Activated T-helper 1 cell treated with anti-CD3 and anti-CD28 coated beads, Interleukin-2, amount 50 U/mL, for 16 hours (primary cell): ENCODE measurements at places on chromosomes 1 and 21.

DNA sequence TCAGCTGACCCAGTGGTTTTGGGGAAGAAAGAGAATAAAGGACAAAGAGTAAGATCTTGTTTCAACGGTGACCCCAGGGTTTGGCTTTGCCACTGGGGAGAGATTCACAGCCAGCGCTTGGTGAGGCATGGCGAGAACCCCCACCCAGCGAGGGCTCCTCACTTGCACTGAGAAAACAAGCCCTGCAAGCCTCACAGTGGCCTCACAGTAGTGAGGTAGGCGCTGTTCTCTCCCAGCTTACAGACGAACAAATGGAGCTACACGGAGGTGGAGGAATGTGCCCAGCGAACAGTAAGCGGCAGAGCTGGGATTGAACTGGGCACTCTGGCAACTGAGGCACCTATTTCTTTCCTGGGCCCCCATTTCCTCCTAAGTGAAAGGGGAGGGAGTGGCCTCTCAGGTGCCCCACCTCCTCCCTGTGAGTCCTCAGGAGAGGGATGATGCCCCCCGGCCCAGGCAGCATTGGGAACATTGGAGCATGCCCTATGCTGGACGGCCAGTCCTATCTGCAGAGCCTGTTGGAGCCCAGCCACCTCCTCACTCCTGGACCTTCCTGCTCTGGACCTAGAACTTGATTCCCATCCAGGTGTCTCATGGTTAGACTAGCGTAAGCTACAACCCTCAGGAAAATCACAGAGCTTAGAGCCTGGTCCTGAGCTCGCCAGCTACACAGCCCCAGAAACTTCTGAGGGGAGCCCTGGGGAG, 73.4 kb upstream of the EDN2 start:
- no peak for DNase-seq

- no peak for DNase-seq
Observed at GRCh38 chr1:226634611-226635246, 86.2 kb downstream of the STUM start.

DNA sequence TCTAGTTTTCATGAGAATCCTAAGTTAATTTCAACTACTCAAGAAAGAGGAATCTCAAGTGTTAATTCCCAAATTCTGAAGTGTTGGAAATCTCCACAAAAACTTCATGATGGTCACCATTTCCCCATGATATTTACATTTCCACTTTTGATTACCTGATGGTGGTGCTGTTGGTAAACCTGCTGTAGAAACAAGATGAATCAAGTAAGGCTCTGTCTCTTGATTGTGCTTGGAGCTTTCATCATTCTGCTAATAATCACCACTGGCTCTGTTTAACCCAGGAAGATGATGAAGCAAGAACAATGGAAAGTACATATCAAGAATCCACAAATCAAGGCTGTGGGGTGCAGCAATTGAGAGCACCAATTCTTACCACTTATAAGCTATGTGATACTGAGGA, 77.8 kb downstream of the C4BPA start:
- DNase-seq = no peak

GRCh38 chr1:33985656-33986055, 121.8 kb downstream of the HMGB4 start:
- no peak for DNase-seq

- DNase-seq = no peak
Observed at GRCh38 chr21:28066076-28066475, 926.6 kb downstream of the LTN1 start.

DNA sequence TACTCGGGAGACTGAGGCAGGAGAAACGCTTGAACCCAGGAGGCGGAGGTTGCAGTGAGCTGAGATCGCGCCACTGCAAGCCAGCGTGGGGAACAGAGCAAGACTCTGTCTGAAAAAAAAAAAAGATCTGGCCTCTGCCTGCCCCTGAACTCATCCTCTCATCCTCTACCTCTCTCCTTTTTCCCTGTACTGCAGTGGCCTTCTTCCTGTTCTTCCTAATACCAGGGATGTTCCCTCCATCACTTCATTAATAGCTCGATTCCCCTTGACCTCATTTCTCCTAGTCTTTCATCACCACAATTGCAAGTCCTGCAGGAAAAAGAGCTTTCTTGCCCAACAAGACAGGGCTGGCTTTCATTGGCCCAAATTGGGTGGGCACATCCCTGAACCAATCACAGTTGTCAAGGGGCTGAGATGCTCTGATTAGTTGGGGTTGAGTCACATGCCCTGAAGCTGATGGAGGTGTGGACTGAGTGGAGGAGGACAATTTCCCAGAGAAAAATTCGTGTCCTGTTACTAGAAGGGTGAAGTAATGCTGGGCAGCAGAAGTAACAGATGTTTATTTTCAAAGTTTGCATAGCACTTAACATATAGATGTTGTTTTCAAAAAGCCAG, 86.8 kb upstream of the PUM1 start:
- no peak for DNase-seq

- DNase-seq = no peak
Observed at GRCh38 chr1:116412898-116413297, 39.9 kb downstream of the ATP1A1 start.

- DNase-seq = no peak
Observed at GRCh38 chr1:27990920-27991537, 31.3 kb downstream of the XKR8 start.

GRCh38 chr1:47926461-47926999, 70.7 kb downstream of the TRABD2B start:
- DNase-seq = no peak

DNA sequence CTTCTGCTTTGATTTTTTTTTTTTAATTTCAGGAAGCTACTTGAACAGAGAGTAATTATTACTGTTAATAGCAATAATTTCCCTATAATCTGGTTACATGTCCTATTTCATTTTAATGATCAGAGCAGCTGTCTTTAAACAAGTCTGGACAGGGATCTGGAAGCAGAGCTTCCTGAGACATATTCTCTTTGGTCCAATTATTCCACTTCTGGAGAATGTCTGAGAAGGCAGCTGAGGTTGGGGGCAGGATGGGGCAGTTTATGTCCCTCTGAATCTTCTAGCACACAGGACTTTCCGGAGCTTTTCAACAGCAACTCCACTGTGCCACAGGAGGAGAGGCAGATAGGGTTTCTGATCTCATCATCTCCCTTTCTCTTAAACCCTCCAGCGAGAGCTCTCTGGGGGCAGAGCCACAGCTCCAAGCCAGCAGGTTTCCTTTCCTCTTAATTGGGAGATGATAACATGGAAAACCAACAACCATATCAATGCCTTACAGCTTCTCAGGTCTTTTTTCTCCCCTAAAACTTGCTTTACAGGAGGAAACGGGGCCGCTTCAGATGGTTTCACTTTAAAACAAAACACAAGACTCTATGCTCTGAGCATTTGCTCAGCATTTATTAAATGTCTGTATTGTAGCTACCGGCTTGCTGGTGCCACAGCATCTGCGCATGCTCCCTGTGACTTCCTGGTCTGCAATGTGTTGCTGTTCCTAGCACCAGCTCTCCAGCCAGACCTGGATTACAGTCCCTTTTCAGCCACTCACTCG, 425.7 kb upstream of the USP24 start:
- no peak for DNase-seq

DNA sequence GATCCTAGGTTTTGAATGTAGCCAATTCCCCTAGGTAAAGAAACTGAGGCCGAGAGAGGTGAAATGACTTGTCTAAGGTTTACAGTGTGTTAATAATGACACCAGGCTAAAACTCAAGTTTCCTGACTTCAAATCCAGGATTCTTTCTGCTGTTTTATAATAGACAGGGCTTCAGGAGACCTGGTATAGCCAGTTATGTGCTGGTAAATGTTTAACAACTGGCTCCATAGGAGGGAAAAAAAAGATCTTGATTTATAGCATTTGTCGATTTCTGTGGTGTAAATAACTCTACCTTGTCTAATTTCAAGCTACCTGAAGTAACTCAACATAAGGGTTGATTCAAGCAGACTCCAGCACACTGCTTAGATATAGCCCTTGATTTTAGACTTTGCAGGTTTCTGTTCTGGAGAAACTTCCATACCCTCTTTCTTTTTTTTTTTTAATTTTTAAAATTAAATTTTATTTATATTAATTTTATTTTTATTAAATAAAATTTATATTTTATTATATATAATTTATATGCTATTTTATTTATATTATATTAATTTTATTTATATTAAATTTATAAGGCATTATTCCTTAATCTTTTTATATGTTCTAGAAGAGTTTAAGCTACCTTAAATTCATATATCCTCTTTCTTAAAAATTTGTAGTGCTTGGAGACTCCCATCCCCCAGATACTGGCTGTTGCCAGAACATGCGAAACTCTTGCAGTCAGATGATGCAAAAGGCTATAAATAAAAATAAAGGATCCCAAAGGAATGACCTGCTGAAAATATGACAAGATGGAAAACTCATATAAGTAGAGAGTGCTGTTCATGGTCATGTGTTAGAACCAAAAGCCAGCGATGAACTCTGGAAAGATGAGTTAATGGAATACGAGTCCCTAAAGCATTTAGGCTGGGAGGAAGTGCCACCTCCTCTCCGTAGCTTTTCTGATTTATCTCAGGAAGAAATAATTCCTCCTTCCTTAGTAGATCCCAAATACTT, 35.4 kb upstream of the SRSF10 start:
- no peak for DNase-seq

- DNase-seq = no peak
Observed at GRCh38 chr1:230215529-230215928, 148.5 kb downstream of the GALNT2 start.

DNA sequence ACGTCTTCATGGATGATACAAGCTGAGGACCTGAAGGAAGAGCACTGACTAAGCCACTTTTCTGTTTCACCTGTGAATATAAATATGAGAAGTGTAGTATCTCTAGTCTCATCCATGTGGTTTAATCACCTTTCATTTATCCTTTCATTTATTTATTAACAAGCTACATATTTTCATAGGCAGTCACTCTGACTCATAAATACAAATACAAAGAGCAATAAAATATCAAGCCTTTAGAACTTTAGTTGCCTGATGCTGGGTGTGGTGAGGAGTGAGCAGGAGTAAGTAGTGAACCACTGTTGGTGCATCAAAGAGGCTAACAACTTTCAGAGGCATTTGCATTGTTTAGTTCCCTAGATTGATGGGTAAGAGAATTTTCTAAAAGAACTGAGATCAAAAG, 269.0 kb upstream of the C1orf87 start:
- DNase-seq = no peak

GRCh38 chr1:84771895-84772294, 81.6 kb upstream of the SSX2IP start:
- no peak for DNase-seq

GRCh38 chr1:3668585-3669300, 16.4 kb downstream of the TP73 start:
- DNase-seq = no peak

DNA sequence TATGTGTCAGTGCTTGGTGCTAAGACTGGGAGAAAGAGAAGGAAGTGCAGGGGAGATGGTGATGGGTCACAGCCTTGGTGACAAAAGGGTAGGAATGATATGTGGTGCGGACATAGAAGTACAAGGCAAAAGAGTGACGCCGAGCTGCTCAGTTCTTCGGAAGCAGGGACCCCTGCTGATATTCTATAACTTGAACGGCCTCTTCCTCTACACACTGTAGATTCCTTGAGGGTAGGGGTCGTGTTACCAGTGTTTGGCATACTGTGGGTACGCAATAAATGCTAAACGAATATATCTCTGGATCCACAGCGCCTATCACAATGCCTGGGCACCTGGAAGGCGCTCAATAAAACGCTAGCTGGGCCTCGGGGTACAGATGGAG, 488 bp downstream of the DBT start:
- no peak for DNase-seq

DNA sequence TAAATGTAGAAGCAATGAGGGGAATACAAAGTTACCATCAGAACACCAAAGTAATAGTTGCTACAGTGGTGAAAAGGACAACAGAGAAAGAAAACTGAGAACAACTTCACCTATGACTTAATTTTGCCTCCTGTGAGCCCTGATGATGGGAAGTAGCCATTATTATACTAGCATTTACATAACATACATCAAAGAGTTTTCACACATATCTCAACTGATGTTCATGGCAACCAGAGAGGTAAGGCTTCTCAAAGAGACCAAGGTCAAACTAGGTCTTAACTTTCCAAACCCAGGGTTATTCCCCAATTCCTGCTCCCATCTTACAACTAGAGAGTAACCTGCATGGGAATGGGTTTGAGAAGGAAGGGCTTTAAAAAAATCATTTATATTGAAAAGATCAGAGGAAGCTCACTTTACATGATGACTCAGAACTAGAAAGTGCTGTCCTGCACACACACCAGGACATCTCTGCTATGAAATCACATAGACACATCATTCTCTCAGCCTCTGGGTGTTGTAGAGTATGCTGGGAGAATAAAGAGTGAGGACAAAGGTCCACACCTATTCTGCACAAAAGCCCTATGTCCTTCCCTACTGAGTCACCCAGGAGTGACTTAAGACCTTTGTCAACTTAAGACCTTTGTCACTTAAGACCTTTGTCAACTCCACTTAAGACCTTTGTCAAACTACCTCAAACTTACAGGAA, 179.7 kb downstream of the TNFSF18 start:
- DNase-seq = no peak

GRCh38 chr1:198633675-198634121, 5.1 kb upstream of the PTPRC start:
- DNase-seq = no peak

DNA sequence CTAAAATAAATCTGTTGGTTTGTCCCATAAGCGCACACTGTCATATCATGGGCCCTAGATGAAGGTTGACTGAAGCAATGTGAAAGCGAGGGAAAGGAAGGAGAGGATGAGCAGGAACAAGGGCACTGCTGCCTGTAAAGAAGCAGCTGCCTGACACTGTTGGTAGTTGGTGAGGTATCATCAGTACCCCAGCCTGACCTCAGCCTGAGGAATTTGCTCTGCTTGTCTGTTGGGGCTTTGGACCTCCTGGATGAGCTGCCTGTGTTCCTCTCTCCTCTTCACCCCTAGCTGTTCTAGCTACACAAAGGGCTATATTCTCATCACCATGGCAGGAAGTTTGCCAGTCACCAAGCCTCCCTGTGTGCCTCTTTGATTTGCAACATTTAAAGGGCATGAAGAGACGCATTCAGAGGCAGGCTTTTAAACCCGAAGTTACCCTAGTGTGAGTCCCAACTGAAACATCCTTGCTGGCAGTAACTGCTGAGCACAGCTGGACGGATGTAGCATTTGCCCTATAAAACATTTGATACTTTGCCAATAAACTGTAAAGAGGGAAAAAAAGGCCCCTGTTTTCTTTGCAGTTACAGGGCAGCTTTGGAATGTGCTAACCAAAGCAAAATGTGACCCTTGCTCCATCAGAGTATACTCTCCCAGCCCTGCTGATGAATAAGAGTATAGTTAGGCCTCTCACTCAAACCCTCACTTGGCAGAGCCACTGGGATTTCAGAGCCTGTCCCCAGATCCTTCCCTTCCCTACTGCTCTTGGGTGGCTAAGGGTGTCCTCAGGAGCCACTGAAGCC, 22.2 kb upstream of the SPATA6 start:
- no peak for DNase-seq

- DNase-seq = no peak
Observed at GRCh38 chr1:147794570-147794969, 34.2 kb upstream of the GJA5 start.

DNA sequence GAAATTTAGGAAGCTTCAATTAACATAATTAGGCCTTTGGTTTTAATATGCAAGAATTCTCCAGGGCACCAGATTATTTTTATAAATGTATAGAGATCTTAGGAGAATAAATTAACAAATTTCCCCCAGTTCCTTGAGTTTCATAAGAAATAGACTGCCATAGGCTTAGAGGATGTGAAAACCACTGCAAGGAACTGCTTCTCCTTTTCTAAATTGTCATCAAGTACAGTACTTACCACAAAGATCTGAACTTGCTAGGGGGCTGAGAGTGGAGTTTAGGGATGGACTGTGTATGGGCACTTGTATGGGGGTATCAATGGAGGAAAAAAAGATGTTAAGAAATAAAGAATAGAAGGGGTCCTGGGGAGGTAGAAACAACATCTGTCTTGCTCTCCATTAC, 31.1 kb downstream of the LHX8 start:
- DNase-seq = no peak
